ENCODE measurements at places on chromosomes 6 and 20.

GRCh38 chr6:116572162-116572561 lies 858 bp downstream of the RWDD1 start:
- DNase-seq: no peak

DNA sequence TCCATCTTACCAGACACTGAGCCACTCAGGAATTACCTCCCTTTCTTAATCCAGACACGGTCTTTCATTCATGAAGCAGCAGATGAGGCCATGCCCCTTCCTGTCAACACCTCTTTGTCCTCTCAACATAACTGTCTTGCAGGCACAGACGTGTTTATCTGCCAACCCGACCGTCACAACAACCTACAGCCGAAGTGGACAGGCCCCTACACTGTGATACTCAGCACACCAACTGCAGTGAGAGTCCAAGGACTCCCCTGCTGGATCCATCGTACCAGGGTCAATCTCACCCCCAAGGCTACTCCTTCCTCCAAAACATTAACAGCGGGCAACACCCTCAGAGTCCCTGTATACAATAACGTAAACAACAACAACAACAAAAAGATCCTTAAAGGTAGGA lies 30.6 kb upstream of the ULBP3 start:
- no peak for DNase-seq

- DNase-seq: no peak
These were observed 54.6 kb downstream of the BPIFB1 start for GRCh38 chr20:33337531-33338165.

GRCh38 chr6:147922799-147923198 lies 414.3 kb downstream of the SAMD5 start:
- no peak for DNase-seq

DNA sequence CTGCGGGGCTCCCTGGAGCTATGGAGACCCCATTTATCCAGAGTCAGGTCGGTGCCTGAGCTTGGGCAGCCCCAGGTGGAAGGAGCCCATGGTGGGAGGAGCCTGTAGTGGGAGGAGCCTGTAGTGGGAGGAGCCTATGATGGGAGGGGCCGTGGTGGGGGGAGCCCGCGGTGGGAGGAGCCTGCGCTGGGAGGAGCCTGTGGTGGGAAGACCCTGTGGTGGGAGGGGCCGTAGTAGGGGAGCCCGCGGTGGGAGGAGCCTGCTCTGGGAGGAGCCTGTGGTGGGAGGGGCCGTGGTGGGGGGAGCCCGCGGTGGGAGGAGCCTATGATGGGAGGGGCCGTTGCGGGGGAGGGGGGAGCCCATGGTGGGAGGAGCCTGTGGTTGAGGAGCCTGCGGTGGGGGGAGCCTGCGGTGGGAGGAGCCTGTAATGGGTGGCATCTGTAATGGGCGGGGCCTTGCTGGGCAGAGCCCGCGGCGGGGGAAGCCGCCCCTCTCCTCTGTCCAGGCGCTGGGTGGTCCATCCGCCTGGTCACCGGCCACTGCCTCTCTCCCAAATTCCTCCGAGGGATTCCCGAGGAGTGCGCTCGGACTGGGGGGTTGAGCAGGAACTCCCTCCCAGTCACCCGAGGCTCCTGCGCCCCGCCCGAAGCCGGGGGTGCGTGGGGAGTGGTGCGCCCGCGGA lies 567 bp upstream of the FNDC11 start:
- DNase-seq: no peak

DNA sequence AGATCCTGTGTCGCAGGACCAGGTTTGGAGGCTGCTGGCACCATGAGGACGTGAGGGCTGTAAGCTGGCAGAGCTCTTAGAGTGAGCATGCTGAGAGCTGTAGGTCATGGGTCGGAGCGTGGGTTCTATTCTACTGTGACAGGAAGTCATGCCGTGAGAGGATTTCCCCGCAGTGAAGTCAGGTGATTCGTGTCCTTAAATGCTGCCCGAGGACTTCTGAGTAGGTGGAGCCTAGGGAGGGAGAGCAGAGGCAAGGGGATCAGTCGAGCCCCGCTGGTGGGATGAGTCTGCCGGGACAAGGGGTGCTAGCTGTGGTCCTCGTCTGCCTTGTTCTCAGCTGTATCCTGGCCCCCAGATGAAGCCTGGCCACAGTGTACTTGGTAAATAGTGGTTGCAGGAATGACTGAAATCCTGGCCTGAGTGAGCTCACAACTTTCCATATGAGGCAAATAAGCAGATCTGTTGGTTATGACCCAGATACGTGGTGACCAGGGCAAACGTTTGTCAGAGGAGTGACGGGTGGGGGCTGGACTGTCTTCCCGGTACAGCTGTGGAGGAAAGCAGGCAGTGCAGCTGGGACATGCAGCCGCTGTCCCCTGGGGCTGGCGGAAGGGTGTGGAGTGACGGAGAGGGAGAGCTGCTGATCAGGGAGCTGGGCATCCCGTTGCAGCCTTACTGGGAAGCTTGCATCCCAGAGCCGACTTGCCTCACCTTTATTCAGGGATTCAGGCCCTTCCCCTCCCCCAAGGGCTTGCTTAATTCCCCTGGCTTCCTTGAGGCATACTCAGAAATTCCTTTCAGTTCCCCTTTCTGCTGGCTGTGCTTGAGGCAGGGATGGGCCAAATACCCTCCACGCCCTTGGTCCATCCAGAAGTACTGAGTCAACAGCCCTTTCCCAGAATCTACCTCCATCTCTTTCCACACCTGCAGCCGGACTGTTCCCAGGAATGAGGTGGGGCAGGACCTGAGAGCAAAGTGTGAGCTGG lies 250.9 kb upstream of the RREB1 start:
- DNase-seq: no peak

DNA sequence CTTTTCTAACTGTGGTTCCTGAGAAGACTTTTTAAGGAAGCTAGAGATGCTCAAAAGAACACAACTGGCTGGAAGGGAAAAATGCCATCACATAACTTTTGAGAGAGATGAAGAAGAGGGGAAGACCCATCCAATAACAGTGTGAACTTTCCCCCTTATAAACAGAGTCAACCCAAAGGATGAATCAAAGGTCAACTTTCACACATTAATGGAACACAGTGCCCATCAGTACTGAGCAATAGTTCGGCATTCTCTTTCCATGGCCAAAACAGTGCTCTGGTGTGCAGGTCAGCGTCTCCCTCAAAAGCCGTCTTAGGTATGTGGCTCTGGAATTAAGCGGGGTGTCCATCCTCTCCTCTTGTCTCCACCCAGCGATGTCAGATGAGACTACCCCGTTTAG lies 130.4 kb downstream of the GJA10 start:
- no peak for DNase-seq

GRCh38 chr6:166498661-166499349 lies 87.7 kb downstream of the RAMACL start:
- DNase-seq: no peak

GRCh38 chr6:35499372-35499771 lies 2.5 kb upstream of the TEAD3 start:
- no peak for DNase-seq

- DNase-seq: no peak
These were observed 34.8 kb downstream of the C6orf118 start for GRCh38 chr6:165274611-165275010.

GRCh38 chr6:157157258-157157657 lies 166.1 kb downstream of the TMEM242 start:
- peak; percentile 13 for DNase-seq

DNA sequence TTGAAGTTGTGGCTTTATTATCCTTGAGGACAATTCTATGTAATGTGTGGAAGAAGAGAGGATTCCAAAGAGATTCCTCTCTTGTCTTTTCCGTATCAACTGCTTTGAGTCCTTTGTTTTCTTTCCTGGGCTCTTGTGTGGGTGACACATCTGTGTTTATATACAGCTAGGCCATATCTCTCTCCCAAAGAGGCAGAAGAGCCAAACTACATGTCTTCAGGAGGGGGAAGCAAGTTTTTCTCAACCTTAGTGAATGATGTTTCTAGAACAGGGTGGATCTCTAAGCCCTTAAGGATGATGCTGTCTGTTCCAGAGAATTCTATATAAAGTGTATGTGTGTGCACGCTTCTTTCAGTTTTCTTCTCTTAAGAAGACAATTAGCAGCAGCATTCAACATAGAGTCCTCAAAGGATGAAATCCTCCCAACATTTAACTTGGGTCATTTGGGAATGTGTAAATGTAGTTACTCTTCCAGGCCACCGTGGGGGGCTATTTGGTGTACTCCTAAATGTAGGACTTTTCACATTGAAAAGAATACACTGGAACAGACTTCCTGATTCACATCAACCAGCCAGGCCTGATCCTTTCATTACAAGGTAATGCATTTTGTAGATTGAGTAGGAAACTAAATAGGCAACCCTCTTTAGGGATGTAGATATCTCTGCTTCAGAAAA lies 92.8 kb upstream of the EEF1E1 start:
- DNase-seq: peak; percentile 11

- DNase-seq: no peak
These were observed 11.2 kb downstream of the NEU1 start for GRCh38 chr6:31851485-31851832.

- DNase-seq: no peak
These were observed 20.3 kb upstream of the LRRN4 start for GRCh38 chr20:6074145-6074561.

GRCh38 chr20:62211769-62212288 lies 8.2 kb downstream of the HRH3 start:
- DNase-seq: no peak

GRCh38 chr20:49526056-49526455 lies 41.9 kb downstream of the PTGIS start:
- DNase-seq: no peak

DNA sequence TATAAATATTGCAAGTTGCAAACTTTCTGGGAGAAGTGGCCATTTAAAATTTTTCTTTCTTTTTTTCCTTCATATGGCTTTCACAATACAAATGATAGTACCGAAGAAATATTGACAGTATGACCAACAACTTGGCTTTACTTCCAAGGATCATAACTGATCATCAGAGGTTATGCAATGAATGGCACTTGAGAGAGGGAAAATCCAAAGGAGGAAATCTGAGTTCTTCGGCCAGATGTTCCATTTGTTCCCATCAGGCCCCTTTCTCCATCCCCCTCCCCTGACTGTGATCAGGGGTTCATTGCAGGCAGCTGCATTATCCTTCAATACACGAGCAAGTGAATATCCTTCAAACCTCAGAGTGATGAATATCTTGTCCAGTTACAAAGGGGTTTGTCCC lies 130.0 kb upstream of the UST start:
- DNase-seq: no peak

DNA sequence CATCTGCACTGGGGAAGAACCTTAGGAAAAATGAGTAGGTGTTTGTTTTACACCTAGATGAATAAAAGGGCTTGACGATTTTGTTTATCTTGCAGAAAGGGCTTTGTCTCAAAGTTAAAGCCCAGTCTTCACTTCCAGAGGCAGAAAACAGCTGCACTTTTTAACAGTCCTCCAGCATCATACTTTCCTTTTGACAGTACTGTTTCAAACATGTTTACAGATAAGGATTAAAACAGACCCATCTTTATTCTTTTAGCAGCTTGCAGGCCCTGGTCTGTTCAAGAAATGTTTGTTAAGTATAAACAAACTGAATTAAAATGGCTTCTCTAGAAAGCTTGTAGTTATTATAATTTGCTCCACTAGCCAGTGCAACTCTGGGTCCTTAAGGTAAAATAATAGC lies 374.2 kb downstream of the EPHA7 start:
- no peak for DNase-seq

GRCh38 chr20:31949877-31950646 lies 1.8 kb downstream of the PDRG1 start:
- no peak for DNase-seq

DNA sequence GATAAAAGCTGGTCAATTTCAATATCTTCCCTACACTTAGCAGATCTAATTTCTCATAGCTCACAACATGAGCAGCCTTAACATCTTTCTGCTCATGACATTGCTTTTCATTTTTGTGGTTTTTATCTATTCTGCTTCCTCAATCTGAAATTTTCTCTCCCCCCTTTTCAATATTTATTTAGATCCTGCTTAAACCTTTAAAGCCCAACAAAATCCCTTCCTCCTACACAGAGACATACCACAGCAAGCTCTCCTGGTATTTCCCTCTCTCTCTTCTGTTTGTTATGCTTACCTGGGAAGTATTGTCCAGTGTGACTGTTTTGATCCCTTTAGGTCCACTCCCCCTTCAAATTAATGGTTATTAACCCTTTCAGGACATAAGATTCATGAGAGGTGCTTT lies 582.5 kb downstream of the RFPL4B start:
- no peak for DNase-seq

DNA sequence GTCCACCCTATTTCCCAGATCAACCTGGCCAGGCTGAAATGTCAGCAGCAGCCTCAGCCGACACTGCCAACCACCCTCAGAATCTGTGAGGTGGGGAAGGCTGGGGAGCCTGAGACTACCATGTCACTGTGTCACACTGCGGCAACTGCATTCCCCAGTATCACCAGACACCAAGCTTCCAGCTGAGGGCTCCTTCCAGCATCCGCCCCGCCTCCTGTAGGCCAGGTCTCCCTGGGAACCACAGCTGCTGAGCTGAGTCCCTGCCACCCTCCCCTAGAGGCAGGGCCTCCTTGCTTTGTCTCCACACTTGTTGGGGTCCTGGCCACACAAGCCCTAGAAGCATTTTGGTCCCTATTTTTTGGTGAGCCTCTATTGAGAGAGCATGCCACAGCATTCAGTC lies 115.7 kb downstream of the UNC5CL start:
- no peak for DNase-seq

DNA sequence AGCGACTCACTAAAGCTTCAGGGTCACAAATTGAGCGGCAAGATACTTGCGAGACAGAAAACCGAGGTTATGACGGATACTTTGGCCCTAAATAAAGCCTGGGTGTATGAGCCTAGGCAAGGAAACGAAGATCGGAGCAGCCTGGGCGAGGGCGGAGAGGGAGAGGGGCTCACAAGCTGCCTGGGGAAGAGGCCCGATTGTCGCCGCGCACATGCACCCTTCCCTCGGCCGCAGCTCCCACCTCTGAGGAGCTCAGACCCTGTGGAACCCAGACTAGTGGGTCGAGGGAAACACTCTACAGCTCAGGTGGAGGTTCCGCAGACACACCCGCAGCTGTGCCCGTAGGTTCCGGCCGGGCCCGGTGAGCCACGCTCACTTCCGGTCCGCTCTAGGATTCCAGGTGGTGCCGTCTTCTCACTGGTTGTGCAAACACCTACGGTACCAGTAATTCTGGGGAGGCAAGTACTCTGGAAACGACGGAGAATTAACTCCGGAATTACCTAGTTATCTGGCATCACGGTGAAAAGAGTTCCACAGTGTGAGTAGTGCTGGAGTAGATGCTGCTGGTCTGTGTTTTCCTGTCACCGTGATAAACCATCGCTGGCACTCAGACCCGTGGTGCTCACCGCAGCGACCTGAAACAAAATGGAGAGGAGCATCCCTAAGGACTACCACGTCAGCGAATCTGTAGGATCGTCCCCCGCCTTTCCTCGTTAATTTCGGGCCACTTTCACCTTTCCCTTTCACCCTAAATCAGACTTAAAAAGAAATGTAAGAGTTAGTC lies 61.5 kb downstream of the GPX5 start:
- peak; percentile 84 for DNase-seq

DNA sequence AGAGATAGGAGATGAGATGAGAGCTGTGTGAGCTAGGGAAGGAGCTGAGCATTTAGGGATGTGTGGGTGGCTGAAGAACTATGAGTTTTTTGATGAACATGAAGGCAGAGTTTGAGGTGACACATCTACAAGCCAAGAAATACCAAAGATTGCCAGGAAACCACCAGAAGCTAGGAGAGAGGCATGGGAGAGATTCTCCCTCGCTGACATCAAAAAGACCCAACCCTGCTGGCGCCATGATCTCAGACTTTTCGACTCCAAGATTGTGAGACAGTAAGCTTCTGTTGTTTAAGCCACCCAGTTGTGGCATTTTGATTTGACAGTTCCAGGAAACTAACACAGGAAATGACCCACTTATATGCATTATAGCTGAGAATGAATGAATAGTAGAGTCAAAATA lies 790.9 kb downstream of the TFAP2A start:
- DNase-seq: no peak

All from COR-L47 (cell line).